CD8-positive, alpha-beta memory T cell (primary cell): ENCODE measurements at places on chromosomes 2 and 18.

- no peak for DNase-seq
Measured at GRCh38 chr2:150438041-150438440, 49.4 kb downstream of the RND3 start.

DNA sequence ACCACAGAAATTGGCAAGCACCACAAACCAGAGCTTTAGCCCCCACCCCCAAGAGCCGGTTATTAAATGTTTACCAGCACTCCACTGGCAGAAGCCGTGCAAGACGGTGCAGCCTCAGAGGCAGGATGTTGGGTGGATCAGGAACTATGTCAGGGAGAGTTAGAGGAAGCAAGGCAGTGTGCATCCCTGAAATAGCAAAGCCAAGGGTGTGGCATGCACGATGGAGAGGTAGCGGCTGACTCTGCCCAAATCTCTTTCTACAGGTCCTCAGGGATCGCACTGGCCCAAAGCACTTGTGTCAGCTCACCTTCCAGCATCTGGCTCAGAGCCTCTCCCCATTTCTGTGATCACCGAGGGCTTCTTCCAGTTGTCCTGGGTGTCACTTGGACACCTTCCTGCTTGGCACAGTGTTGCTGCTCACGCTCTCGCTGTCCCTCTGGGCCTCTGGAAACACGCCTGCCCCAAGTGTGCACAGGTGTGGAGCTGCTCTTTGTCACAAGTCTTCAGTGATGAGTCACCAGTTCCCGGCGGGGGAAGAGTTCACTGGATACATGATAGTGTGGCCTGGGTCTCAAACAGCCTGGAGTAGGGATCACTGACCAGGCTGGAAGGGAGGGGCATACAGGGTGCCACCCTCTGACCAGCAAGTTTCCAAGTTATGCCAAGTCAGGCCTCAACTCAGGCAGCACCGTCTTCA is 17.3 kb upstream of the B3GNT7 start:
- DNase-seq = no peak

DNA sequence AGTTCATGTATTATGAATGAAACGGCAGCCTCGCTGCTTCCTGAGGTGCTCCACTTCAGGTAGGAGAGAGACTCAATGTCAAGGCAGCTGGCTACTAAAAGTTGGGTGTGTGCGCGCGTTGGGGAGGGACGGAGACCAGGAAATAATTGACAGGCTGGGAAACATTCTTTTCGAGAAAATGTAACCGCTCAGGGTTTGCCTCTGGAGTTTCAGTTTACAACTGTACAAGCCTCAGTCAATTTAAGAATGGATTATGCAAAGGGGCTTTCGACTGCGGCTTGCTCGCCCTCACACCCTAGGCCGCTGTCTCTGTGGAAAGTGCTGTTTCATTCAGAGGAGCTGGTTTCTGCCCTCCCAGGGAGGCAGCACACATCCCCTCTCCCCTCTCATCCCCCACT is 4.4 kb upstream of the SPRED2 start:
- no peak for DNase-seq

- no peak for DNase-seq
Measured at GRCh38 chr2:33225350-33225749, 251.1 kb upstream of the RASGRP3 start.

GRCh38 chr2:24203029-24203786 is 28.4 kb downstream of the FAM228A start:
- no peak for DNase-seq

DNA sequence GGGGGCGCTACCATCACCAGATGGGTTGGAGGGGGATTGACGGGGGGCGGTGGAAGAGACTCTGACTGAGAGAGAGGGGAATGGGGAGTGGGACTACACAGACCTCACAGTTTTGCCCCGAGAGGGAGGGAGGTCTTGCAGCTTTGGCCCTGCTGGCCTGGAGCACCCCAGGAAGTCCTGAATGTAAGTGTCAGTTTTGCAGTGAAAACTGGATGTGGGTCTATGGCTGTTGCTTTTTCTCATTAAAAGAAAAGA is 2.4 kb downstream of the TCF7L1 start:
- no peak for DNase-seq
